Adipocyte (in vitro differentiated cells): ENCODE measurements at places on chromosomes 12 and 14.
A peak's percentile ranks its signal among the peaks of the same experiment; 100 is the strongest.

- no peak for DNase-seq
Observed at GRCh38 chr12:67578976-67579661, 69.4 kb upstream of the DYRK2 start.

DNA sequence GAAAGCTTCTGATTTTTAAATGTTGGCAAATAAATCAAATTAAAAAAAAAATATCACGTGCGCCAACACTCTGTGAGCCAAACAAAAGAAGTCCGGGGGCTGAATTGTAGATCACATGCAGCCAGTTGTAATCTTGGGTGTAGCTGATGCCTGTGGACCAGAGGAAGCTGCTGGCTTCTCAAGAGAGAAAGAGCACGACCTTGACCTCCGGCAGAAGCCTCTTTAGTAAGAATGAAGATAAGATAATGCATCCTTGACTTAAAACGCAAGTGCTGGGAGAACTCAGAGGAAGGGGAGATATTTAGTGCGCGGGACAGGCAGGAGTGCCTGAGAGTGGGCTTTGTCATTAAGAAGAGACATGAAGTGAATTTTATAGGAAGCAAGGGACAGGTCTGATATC, 162.8 kb upstream of the TBX3 start:
- DNase-seq = no peak

DNA sequence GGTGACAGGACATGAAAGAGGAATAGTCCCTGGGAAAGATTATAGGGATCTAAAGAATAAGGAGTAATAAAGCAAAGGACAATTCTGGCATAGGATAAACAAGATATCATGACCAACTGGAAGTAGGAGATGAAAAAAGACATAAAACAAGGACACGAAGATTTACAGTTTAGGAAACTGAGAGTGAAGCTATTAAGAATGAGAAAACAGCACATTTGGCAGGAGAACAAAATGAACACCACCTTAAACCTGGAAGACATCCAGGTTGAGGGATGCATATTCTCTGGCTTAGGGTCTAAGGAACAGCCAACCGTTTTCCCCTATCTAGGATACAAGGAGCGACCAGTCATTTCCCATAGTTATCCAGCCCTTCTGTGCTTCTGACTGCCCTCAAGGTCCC, 1.9 kb downstream of the TRIP11 start:
- peak; percentile 18 for DNase-seq

DNA sequence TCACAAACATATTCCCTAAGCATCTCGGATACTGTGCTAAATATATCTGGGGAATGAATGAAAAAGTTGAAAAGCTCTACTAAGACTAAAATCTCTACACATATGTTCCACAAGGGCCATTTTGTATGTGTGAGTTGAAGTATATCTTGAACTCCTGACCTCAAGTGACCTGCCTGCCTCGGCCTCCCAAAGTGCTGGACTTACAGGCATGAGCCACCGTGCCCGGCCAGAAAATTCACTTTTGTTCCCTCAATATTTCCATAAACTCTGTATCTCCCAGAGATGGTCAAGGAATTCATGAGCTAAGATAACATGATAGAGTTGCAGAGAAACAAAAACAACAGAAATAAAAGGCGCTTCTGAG, 1.5 kb upstream of the TUBA1C start:
- DNase-seq = no peak

GRCh38 chr12:100896192-100896591, 101.6 kb downstream of the ANO4 start:
- DNase-seq = no peak

- peak; percentile 7 for DNase-seq
Observed at GRCh38 chr12:51449580-51450246, 25.1 kb downstream of the SLC4A8 start.

DNA sequence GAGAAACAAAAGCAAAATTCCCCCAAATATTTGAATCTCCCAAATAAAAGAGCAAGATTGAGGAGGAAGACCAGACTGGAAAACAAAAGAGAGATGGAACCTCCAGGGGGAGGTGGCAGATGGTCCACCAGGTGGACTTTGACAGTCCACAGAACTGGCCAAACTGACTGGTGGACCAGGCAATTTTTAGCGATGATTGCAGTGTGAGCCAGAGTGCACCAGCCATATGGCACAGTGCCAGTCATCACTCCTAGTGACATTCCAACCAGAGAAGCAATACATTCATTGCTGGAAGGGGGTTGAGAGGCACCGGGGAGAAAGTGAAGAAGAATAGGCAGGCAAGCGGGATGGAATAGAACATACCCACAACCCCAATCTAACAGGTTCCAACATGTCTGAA, 182.9 kb downstream of the EXOC5 start:
- no peak for DNase-seq

- DNase-seq = peak; percentile 28
Observed at GRCh38 chr12:107843351-107844311, 69.1 kb downstream of the ASCL4 start.

DNA sequence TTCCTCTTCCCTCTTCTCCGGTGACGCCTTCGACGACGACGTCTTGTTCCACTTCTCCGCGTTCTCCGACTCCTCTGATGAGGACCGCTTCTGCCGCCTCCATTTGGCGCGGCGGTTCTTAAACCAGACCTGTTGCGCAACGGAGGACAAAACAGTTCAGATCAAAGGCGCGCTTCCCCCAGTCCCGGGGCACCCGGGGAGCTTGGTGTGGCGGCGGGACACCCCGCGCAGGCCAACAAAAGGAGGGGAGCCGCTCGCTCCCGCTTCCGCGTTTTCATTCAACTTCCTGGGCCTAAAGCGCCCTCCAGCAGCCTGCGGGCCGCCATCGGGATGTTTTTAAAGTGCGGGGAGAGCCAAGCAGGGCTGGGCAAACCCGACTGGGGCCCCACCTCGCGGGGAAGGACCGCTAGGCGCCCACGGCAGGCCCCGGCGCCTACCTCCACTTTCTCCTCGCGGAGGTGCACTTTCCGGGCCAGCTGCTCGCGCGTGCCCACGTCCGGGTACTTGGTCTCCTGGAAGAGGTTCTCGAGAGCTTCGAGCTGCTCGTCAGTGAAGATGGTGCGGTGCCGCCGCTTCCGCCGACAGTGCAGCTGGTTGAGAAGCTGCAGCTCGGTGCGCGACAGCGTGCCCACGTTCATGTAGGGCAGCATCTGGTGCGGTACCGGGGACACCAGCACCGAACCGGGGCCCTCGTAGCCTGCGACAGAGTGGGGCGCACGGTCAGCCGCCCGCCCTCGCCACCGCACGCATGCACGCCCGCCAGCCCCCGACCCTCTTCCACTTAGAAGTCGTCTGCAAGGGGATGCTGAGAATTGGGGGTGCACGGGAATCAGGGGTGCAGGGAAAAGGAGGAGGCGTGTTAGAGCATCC, 1.2 kb downstream of the GSC start:
- DNase-seq = peak; percentile 61

DNA sequence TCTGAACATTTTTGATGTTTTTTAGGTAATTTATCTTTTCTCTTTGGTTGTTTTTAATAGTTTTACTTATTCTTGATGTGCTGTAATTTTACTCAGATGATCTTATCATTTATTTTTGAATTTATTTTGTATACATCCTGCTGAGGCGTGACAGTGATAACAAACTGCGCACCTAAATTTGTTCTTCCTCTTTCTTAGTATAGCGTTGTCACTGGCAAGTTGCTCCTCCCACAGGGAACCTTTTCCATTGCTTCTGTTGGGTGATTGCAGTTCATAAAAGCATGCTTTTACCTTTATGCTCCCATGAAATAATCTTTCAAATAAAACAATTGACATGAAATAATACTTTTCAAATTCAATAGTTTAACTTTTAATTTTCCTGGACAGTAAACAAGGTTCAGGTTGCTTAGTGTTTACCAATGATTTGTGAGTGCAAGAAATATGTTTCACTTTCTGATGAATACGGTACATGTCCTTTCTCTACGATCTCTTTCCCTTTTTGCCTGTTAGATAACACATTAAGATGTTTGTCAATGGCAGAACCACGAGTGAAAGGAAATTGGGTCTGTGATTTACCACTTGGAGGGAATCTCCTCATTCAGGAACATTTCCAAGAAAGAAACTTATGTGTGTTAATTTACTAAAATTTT, 223.3 kb downstream of the CCDC91 start:
- no peak for DNase-seq

DNA sequence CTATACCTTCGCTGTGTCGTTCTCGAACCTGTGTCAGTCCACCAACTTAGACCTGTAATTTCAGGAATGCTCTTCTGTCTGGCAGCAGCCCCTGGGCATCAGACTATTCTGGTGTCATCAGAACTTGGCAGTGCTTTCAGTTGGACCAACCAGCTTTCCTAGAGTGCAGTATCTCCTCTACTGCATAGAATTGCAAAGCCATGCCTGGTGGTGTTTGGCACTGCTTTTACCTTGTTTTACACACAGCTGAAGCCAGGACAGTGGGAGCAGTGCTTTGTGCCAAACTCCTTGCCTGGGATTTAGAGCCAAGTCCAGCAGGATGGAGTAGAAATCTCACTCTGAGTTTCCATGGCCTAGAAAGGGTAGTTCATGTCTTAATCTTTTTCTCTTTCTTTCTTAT, 1.5 kb downstream of the FLVCR2 start:
- DNase-seq = peak; percentile 13

DNA sequence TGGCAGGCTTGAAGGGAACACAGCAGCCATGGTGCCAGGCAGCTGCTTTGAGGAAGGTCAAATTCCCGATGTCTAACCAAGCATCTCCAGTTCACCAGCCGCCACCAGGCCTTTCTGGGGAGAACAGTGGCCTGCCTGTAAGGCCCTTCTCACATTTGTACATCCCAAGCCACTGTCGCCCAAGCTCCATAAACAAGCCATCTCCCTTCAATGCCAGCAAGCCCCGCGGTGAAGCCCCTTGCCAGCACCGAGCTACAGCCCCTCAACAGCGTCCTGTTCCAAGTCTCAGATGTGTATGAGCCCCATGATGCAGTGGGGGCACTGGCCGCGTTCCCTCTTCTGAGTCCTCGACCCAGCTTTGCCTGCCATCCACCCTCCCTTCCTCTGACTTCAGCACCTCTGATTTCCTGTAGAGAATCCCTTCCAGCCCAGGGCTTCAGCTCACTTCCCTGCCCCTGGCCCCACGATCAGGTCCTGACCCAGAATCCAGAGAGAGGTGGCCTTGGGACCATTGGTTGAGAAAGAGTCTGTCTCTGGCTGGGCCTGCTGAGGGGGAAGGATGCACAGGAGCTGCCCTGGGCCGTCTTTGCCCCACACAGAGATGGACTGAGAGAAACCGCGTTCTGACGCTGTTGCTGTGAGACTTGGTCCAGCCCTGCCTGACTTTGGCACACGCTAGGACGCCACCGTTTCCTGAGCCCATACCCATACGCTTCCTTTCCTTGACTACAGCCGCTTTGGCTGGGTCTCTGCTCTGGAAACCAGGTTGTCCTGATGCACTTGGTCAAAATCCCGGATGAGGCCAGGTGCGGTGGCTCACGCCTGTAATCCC, 1.9 kb upstream of the MMP17 start:
- no peak for DNase-seq

- peak; percentile 7 for DNase-seq
Observed at GRCh38 chr14:38063711-38064320, 143.9 kb upstream of the SSTR1 start.

GRCh38 chr12:47225356-47225755, 145.6 kb upstream of the AMIGO2 start:
- DNase-seq = no peak

GRCh38 chr12:96164951-96165811, 29.0 kb upstream of the ELK3 start:
- no peak for DNase-seq

- peak; percentile 81 for DNase-seq
Observed at GRCh38 chr12:130870442-130871285, 1.2 kb upstream of the RAN start.

DNA sequence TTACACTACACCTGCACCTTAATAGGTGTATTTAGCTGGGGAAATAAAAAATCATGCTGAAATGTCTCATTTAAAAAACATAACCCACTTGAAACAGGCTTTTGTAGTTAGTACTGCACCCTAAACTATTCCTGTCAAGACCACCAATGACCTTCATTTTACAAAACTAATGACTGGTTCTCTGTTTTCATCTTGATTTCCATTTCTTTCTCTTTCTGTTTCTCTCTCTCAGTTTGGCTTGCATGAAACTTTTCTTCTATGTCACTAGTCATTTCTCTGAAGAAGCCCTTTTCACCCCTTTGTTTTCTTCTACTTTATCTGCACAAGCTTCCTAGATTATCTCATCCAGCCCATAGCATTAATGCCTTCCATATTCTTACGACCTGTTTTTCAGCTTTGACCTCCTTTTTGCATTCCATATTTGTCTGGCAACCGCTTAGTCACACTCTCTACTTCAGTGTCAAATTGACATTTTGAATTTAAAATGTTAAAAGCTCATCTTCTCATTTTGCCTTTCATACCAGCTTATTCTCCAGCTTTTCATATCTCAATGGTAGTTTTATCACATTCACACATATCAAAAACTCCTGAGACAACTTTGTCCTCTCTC, 32.7 kb upstream of the KLRF1 start:
- DNase-seq = no peak

- DNase-seq = no peak
Observed at GRCh38 chr12:104796475-104796862, 161.6 kb downstream of the SLC41A2 start.

DNA sequence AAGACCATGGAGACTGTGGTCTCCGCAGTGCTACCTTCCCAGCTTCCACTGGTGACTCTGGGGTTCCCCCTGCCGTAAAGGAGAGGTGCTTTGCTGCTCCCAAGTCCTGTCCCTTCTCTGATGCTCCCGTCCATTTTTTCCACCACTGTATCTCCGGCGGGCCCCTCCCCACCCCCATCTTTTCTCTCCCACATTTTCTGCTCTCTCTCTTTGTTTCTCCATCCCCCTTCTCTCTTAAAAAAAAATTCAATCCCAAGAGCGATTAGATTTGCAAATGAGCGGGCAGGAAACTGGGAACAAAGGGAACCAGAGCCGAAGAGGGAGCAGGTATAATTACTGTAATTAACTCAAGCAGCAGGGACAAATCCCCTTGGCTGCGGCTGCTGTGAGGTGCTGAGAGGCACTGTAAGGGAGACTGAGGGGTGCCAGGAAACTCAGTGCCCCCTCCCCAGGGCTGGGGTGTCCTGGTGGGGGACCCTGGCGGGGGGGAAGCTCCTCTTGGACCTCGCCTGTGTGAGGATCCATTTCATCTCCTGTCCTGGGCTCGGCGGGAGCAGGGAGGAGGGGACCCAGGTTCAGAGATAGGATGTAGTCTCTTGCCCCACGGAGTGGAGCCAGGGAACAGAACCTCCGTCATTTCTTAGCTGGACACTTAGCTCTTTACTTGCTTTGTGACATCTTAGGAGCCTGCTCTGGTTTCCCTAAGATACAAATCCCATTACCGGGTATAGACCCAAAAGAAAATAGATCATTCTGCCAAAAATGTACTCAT, 140.4 kb upstream of the NRXN3 start:
- DNase-seq = no peak

DNA sequence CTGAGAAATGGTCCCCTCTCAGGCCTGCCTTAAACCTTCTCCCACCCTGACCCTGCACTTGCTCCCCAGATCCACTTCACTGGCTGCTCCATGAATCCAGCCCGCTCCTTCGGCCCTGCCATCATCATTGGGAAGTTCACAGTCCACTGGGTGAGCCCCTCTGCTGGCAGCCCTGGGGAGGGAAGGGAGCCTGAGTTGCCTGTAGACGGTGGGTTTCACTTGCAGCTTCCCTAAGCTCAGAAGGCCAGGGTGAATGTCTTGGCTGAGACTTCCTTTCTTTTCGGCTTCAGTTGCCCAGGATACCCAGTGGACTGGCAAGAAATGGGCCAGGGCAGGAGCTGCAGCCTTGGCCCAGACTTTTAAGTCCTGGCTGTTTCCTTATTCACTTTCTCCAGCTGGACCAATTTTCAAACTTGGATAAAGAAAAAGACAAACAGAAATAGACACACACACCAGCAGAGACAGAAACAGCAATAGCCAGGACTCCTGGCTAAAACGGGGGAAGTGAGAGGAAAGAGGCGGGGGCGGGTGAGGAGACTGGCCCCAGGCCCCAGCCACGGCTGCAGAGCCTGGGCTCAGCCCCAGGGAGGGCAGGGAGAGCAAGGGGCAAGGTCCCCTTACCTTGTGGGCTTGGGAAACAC, 2.0 kb downstream of the AQP6 start:
- no peak for DNase-seq
